Fibroblast of skin of right biceps (primary cell): ENCODE measurements at places on chromosomes 3 and 15.
A peak's percentile ranks its signal among the peaks of the same experiment; 100 is the strongest.

- peak; percentile 99 for DNase-seq
Measured at GRCh38 chr3:99895703-99896441, 78.2 kb downstream of the CMSS1 start.

GRCh38 chr3:54222316-54222715 lies 100.0 kb downstream of the CACNA2D3 start:
- no peak for DNase-seq

- DNase-seq: no peak
Measured at GRCh38 chr3:111701292-111701906, 106.3 kb upstream of the ZBED2 start.

DNA sequence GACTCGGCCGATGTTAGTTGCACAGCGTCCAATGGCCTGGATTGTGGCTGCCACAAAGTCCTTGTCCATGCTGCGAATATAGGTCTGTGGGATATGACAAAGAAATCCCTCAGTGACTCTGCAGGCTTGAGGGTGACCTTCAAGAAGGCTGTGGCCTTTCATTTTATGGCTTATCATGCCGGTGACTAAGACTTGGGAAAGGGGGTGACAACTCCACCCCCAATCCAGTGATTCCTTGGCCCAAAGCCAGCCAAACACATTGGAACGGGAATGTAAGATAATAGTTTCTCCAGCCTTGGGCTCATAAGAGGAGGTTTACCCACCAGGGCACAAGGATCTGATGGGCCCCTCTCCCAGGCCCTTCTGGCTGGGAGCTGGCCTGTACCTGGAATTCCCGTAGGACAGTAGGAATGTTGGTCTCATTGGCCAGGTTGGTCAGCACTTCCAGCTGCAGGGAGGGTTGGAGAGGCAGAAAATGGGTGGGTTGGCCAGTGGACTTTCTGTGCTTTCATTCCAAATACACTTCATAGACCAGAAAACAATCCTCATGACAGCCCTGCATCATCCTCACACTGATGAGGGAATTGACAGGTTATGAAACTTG lies 30.7 kb upstream of the CPEB1 start:
- no peak for DNase-seq
